ENCODE measurements at places on chromosomes 7 and 10. TPM values are rescaled to one million over a fixed set of nuclear protein-coding genes. Genes with fewer than 3 reads are reported as not detected.

The LMOD2 gene
- not detected for total RNA-seq

The CLDN3 gene
- 2.8 TPM for total RNA-seq

The DYDC2 gene
- total RNA-seq: 0.13 TPM

The PCLO gene
- 0.88 TPM for total RNA-seq

The ELMO1 gene
- 2.1 TPM for total RNA-seq

The INTS15 gene
- total RNA-seq: 24.4 TPM

The GIMAP4 gene
- not detected for total RNA-seq

The AKR1C4 gene
- 0.24 TPM for total RNA-seq

The GNAT3 gene
- not detected for total RNA-seq

The ZNF511 gene
- total RNA-seq: 68.8 TPM

The RNLS gene
- 8.5 TPM for total RNA-seq

The GNG11 gene
- 40.0 TPM for total RNA-seq

The VPS37D gene
- total RNA-seq: 6.6 TPM

The MMD2 gene
- not detected for total RNA-seq

The SHH gene
- 0.48 TPM for total RNA-seq
